ENCODE measurements at places on chromosomes 12 and 14.
A peak's percentile ranks its signal among the peaks of the same experiment; 100 is the strongest.

DNA sequence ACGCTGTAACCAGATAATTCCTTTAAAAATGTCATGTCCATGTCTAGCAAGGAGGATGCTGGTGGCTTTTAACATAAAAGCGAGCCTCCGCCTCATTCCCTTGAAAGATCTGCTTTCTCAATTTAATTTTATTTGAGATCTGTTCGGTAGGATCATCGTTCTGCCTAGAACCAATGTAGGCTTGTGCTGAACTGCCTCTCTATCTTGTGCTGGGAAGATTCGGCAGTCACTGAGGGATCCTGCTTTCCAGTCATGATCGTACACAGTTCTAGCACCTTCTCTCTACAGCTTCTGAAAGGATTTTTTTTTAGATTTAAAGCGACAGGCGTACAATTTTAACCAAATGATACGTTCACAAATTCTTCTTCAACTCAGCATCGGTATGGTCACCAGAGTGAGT, 54.3 kb downstream of the PEBP1 start:
- peak; percentile 20 for DNase-seq

DNA sequence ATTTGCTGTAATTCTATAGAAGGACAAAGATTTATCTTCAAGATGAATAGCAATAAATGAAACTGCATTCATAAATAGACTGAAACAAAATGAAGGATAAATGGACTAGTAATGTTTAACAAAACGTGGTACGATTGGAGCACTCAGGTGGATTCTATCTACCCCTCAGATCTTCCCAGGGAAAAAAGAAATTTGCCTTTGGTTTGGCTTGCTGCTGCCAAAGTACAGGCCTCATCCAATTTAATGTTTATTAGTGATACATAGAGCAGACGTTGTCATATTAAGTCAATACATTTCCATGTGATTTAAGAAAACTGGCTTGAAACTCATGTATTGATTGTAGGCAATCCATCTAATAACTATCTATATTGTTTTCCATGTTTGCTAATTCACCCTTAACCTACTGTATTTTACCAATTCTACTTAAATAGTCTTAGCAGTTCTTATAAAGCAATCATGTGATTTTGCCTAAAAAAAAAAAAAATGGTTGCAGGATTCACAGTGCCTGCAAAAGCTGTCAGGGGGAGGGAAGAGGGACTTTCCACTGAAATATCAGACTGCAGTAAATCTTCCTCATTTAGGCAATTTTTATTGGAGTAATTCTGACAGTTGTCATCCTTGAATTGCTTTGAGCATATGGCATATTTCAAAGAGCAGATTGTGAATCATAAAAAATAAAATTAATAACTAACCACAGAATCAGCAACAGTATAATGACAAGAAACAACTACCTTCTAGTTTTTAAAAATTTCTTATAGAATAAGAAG, 242.2 kb upstream of the NPAS3 start:
- DNase-seq, result no peak

DNA sequence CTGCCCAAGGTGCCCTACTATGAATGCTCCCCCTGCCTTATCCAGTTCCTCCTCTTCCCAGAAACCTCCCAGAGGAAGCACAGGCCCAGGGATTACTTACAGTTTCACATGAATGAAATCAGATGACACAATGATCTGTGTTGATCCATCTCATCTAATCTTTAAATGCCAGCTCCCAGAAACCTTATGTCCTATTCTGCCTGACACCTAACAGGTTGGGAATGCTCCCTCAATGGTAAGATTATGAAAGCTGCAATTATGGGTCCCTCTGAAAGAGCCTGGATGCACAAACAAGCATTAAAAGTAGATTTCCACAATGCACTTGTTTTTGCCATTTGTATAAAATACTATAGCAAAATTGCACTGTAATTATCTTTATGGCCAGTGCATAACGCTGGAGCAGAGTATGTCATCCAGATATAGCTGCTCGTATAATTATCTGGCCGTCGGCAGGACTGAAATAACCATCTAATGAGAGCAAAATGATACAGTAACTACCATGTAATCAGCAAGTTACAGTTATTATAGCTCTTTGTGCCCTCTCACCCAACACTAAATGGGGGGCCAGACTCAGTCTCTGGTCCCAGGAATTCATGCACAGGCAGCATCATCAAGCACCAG, 4.4 kb upstream of the ZBTB39 start:
- DNase-seq, result no peak

DNA sequence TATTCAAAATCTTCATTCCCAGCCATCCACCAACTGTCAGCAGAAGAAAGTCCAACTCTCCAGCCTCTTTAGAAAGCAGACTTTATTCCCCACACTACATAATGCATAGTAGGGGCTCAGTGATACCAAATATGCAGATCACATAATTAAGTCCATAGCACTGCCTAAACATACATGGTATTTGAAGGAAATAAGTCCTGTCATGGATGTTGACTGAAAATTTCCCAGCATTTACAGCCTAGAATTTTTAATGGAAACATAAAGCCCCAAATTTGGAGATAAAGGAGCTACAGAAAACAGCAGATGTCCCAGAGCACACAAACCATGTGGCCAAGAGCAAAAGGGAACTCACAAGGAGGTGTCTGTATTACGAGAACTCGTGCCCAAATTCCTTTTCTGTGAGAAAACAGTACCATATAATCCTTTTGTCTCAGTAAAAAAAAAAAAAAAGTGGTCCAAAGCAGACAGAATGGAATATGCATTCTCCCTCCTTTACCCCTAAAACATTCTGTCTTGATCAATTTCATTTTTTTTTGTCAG, 920.5 kb downstream of the NRXN3 start:
- no peak for DNase-seq

DNA sequence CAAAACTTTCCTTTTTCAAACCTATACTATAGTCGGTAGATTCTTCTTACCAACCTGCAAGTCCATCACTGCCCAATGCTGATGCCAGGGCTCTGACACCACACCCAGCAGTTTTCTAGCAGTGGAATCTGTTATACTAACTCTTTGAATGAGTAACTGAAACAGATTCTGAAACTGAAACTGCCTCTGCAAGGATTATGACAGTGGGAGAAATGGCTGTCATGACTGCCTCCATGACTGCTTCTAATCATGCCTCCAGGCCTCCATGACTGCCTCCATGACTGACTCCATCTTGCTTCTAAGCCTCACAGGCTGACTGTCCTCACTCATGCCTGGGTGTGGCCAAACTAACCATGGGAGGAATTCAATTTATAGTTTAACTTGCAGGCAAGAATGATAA, 29.4 kb upstream of the OXA1L start:
- DNase-seq, result no peak

DNA sequence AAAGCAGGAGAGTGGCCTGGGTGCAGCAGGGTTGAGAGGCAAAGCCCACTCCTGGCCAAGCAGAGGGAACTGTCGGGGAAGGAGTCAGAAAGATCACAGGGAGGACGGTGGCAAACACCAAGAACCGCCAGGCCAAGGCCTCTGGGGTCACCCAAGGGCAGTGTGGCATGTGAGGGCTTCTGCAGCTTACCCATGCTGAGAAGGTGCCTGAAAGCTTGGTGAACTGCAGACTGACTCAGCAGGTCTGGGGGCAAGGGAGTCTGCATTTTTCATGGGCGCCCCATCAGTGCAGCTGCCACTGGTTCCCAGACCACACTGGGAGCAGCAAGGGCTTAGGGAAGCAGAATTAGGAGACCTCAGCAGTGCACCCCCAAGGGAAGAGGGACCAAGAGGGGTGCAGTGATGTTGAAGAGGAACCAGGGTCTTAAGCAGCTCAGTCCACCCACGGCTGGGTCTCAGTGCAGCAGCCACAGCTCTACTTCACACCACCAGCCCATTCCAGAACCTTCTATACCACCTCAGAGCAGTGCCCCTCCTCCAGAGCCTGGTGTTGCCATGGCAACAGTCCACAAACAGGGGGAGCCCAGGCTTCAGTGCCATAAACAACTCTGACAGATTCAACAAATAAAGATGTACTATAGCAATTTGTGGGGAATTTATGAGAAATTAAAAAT, 59.4 kb downstream of the ITPK1 start:
- DNase-seq, result no peak

GRCh38 chr12:91507754-91508153, 325.1 kb upstream of the DCN start:
- DNase-seq, result peak; percentile 18

- DNase-seq, result no peak
Measured at GRCh38 chr14:34325493-34325892, 136.5 kb downstream of the SPTSSA start.

- DNase-seq, result no peak
Measured at GRCh38 chr12:61857968-61858367, 402.2 kb upstream of the USP15 start.

DNA sequence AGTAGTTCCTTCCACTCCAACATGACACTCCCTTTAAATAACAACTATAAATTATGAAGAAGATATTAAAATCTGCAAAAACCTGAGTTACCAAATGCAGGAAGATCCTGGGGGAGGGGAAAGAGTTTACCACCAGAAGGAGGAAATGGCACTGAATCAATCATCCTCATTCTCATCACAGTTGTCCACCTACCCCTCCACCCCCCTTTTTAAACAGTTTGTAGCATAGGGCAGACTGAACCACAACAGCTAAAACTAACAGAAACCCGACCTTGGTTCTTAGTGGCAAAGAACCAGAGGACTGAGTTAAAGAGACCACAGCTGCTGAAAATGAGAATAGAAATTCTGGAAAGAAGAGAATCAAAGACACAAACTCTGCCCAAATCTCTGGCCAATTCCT, 189.5 kb downstream of the MED13L start:
- no peak for DNase-seq

- DNase-seq, result no peak
Measured at GRCh38 chr14:98137131-98138025, 1134.6 kb downstream of the BCL11B start.

DNA sequence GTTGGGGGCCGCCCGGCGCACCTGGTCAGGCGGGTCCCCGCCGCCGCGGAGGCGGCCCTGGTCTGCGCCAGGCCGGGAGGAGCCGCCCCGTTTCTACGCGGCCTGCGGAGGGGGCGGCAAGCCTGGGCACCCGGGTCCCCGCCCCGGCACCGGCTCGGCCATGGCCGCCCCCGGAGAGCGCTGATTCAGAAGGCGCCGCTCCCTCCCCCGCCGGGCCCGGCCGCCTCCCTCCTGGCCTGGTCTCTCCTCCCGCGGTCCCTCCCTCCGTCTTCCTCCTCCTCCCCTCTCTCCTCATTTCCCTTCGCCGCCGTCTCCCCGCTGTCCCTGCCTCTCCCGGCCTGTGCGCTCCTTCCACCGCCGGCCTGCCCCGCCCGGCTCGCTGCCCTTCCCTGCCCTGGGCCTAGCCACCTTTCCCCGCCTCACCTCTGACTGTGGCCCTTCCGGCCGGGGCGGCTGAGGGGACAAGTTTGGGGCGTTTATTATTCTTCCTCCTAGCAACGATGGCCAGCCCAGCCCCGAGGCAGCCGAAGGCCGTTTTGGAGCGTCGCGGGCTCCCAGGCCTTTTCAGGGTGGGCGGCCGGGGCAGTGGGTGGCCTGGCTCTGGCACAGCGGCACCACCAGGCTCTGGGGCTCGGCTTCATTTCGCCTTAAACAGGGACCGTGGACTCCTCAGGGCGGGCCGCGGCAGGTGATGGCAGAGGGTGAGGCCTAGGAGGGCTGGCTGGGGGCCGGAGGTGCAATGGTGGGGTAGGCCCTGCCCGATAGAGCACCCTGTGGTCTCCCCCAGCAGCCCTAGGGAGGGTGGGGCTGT, 768 bp downstream of the CEP170B start:
- peak; percentile 60 for DNase-seq

- no peak for DNase-seq
Measured at GRCh38 chr12:119685375-119685774, 17.4 kb downstream of the PRKAB1 start.

GRCh38 chr12:17665839-17666238, 424.2 kb downstream of the RERGL start:
- no peak for DNase-seq

DNA sequence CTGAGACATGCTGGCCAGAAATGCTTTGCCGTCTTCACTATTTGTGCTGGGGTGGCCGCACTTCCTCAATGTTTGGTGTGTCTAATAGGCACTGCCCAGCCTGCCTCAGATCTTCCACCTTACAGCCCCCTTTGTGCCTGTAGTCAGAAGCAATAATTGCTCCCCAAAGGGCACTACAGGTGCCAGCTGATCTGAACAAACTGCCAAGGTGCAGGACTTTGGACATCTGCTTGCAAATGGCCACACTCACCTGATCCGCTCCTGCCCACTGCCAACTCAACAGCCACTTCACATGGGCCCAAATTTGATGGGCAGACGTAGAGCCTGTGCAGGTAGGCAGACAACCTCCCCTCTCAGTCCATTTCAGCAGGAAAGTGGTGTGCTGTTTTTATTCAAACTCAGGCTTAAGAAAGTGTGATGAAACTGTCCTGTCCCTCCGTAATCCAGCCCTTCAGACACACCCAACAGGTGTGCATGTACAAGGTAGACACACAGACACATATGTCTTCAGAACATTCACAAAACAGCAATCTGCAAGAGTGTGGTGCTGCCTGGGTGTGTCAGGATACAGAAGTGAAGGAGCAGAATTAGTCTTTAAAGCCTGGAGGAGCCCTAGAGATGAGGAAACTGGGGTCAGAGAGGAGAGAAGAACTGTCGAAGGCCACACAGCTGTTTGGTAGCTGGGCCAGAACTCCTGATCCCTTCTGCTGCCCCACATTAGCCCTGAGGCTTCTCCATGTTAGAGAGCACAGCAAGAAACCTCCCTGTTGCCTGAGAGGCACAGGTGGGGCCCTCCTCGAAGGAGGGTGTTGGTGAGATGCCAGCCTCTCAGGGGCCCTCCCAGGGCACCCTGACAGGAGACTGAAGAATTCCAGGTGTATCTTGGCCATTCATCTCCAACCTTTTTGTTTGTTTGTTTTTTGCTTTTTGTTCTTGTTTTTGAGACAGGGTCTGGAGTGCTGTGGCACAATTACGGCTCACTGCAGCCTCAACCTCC, 4.4 kb upstream of the KRT75 start:
- no peak for DNase-seq

DNA sequence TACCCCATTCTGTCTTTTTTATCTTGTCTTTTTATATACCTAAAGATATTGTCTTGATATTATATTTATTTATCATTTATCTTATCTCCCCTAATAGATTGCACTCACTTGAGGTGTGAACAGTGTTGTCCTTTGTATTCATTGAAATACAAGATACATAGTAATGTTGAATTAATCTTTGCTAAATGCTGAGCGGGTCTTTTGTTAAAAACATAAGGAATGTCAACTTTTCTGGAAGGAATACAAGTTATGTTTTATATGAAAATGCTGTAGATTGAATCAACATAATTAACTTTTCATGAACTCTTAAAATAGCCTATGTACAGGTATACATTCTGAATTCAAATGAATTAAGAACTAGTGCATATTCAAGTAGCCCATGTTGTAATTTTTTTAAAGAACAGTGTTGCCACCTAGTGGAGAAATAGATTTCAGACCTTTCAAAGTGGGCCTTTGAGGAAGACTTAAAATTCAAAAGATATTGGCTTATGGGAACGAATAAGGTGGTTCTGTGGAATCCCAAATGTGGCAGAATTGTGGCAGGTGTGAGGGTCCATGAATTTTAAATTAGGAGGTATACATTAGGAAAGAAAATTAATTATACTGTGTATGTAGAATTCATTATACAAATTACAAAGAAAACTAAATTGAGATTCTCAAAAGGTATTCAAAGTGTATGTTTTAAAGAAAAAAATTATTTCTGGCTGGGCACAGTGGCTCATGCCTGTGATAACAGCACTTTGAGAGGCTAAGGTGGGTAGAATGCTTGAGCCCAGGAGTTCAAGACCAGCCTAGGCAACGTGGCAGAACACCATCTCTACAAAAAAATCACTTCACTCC, 19.1 kb downstream of the BBOF1 start:
- DNase-seq, result peak; percentile 28

GRCh38 chr12:120719072-120719471, 6.6 kb upstream of the ACADS start:
- DNase-seq, result no peak

- no peak for DNase-seq
Measured at GRCh38 chr12:91604897-91605296, 422.3 kb upstream of the DCN start.

GRCh38 chr14:62882967-62883366, 162.3 kb downstream of the KCNH5 start:
- DNase-seq, result no peak

Measured in stromal cell of bone marrow (primary cell).